ENCODE measurements at places on chromosomes 11 and 22. TPM values are rescaled to one million over a fixed set of nuclear protein-coding genes. Genes with fewer than 3 reads are reported as not detected.

HOATZ gene
- 0.37 TPM for total RNA-seq

- no peak for DNase-seq
These were observed 660.5 kb downstream of the NTM start for GRCh38 chr11:132030896-132031295.

DNA sequence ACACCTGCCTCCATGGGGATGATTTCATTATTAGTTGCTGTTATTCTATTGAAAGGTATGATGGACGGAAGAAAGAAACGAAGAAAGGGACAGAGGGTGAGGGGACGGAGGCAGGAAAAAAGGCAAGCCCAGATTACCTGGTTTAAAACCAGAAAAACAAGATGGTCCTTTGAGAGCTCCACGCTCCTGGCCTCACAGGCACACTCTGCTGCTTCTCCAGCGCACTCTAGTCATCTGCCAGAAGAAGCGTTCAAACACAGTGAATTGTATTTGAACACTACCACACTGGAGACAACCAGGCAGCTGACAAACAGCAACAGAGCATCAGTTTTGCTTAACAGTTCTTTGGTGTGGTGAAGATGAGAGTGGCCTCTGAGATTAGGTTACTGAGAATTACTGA lies 216.9 kb downstream of the CADM1 start:
- no peak for DNase-seq

- no peak for DNase-seq
These were observed 156.4 kb upstream of the NARS2 start for GRCh38 chr11:78731027-78731426.

- peak; percentile 38 for DNase-seq
These were observed 92.2 kb downstream of the BRD1 start for GRCh38 chr22:49735411-49735900.

DNA sequence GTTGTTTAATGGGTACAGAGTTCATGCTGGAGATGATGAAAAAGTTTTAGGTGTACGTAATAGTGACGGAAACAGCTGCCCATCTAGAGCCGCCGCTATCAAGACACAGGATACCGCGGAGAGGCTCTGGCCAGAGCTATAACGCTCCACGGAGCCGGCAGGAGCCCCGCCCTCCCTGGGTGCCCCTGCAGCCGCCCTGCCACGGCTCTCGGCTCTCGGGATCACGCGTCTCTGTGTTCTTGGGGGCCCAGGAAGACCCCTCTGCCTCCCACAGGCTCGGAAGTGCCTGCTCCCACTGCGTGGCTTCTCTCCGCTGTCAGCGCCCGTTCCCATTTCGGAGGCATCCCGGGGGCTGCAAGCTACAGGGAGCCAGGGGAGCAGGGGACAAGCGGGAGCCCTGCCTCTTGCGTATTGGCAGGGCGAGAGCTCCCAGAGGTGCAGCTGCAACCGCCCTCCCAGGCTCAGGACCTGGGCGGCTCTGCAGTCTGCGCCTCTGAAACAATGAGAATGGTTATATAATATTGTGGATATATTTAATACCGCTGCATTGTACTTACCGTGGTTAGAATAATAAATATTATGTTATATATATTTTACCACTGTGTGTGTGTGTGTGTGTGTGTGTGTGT lies 13.7 kb downstream of the GLYATL2 start:
- DNase-seq = no peak

Measured in activated CD8-positive, alpha-beta T cell treated with anti-CD3 and anti-CD28 coated beads, Interleukin-2, amount 10 ng/mL, durations not matched to agents 7 days and 5 days (primary cell).